ENCODE measurements at places on chromosomes 1 and 21.

DNA sequence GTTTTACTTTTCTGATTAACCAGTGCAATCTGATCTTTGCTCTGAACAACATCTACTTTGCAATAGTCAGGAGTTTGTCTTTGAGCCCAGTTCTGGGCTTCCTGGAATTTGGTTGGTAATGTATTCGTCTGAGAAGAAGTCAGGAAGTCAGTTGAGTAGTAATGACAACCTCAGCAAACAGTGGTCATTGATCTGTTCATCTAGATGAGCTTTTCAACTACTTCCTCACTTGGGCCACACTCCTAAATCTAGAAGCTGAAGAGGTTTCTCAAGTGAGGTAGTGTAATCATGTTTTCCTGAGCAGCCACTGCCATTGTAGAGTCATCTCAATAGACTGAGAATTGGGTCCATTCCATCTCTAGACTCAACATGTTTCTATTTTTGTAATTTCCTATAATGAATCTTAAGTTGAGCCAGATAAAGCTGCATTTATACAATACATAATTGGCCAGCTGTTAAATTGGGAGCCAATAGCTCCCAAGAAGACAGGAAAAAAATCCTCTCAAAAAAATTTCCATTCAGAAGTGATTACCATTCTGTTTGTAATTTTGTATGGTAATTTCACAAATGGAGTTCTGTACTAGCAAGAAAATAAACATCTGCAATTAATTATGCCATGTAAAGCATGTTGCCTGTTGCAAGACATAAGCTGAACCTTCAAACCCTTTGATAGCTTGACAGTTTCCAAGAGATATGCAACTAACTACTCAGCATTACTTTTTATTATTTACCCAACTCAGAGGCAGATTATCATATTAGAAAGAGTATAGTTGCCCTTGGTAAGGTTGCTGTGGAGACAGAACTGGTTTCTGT lies 49.6 kb downstream of the WDR64 start:
- DNase-seq: no peak

GRCh38 chr1:159600894-159601293 lies 13.3 kb downstream of the APCS start:
- no peak for DNase-seq

DNA sequence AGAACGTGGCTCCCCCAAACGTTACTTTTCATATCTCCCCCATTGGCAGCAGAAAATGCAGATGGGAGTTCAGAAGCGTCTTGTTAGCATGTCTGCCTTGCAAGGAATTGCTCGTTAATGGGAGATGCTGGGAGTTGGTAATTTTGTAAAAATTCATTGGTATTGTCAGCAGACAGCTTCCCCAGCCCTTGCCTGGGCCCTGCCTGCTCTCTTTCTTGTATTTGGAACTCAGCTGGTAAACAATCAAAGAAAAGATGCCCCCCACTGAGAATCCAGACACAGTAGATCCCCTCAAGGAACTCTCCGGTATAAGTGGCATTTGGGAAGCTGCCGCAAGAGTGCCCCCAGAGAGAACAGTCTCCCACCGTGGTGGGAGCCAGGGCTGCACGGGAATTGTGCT lies 94.4 kb upstream of the IGSF21 start:
- no peak for DNase-seq

- DNase-seq: no peak
These were observed 973 bp downstream of the C1orf74 start for GRCh38 chr1:209783386-209783785.

DNA sequence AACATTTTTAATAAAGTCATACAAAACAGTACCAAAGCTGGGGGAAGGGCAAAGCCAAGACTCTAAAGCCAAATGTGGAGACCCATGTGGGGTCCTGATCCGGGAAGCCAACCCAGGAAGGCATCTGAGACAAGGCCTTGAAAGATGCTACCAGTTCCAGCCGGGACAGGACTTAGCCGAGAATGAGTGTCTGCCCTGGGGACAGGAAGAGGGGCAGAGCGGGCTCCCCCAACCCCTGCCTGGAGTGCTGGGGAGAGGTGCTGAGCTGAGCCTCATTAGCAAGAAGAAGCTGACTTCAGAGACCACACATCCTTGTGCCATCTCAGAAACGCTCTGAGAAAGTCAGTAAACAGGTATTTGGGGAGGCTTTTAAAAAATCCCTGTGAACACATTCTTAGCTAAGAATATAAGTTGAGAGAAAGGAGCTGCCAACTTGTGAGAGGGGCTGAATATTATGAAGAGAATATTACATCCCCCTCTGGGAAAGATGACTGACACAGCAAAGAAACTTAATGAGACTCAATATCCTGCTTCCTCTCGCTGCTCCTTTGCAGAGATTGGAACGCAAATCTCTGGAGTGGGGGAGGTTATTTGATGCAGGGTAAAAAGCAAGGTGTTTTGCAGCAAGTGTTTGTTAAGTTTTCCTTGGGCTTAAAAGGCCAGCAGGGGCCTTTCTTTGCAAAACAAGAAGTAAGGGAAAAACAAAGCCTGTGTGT lies 103.3 kb upstream of the KCND3 start:
- DNase-seq: no peak
